Activated CD8-positive, alpha-beta memory T cell treated with anti-CD3 and anti-CD28 coated beads for 4 hours (primary cell): ENCODE measurements at places on chromosomes 4 and X.

GRCh38 chr4:119733431-119733830 lies 104.8 kb upstream of the PDE5A start:
- DNase-seq = no peak

- DNase-seq = no peak
Measured at GRCh38 chrX:43876680-43877079, 5.6 kb downstream of the MAOB start.

- no peak for DNase-seq
Measured at GRCh38 chrX:24594501-24594900, 52.6 kb downstream of the PCYT1B start.

- DNase-seq = no peak
Measured at GRCh38 chr4:3115637-3116270, 41.3 kb downstream of the HTT start.

DNA sequence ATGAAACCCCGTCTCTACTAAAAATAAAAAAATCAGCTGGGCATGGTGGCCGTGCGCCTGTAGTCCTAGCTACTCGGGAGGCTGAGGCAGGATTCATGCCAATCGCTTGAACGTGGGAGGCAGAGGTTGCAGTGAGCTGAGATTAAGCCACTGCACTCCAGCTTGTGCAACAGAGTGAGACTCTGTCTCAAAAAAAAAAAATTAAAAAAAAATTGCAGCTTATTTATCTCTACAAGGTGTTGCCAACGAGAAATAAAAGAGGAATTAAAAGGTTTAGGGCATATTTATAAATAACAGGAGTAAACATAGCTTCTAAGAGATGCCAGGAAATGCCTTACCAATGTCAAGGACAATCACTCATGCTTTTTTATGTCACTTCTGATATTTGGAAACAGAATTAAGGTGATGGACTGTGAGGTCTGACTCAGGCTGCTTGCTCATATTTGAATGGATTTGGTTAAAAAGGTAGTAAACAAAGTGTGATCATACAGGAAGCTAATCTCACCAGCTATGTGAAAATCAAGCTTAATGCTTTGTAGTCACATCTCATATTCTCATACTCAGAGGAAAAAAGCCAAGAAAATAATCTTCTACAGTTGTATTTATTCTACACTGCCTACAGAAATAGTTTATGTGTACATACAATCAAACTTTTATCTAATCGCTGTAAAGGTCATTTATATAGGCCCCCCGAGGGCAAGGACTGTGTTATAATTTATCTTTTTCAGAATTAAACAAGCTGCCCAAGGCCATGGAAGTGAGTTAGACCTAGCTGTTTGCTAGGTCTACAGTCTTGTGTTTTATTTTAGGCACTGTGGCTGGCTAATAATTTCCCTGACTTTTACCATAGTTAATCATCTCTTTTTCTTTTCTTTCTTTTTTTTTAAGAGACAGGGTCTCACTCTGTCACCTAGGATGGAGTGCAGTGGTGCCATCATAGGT lies 61.1 kb upstream of the RBMX start:
- DNase-seq = no peak

GRCh38 chr4:162645381-162645780 lies 481.6 kb upstream of the FSTL5 start:
- DNase-seq = no peak

DNA sequence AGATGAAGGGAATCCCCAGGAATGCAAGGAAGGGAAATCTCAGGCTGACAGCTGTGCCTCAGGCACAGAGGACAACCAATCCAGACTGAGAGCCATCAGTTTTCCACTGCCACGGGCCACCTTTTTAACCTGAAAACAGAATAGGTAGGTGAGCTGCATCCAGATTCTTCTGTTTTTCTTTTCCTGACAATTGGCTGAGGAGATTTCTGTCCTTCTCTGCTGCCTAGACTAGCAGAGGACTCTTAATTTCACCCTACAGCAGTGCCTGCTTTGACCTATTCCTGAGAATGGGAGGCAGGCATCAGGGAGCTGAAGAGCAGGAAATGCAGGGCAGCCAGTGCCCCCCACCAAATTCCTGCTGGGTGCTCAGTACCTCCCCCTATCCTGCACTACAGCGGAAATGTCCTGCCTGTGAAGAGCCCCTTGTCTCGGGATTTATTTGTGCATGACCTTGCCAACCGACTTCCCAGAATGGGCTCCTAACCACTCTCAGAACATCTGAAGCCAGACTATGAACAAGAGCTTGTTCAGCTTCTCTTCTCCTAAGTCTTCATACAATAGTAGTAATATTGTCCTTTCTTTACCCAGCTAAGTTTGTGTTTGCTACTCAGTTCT lies 65.1 kb downstream of the CASK start:
- no peak for DNase-seq

- DNase-seq = no peak
Measured at GRCh38 chrX:14064626-14065432, 35.1 kb upstream of the GEMIN8 start.

GRCh38 chrX:118772051-118772450 lies 44.6 kb downstream of the IL13RA1 start:
- DNase-seq = no peak

DNA sequence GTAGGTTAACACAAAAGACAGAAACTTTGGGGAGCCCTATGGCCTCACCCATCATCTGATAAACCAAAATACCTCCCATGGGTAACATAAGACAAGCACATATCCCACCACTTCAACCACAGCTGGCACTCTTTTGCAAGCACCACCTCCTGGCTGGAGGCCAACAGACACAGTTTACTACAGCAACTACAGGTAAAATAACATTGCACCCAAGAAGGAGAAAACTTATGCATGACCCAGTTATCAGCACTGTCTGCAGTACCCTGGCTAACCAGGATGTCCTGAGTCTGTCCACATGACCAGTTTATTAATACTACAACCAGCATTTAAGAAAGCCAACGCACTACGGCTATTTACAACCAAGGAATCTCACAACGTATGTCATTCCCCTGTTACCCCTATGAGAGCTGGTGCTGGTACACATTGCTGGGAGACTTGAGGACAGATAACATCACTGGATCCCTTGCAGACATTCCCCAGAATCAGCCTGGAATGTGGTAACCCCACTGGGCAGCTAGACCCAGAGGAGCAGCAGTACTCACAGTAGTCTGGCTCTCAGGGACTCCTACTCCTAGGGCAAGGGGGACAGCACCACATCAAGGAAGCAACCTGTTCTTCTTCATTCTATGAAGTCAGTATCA lies 32.0 kb downstream of the ELF2 start:
- no peak for DNase-seq

DNA sequence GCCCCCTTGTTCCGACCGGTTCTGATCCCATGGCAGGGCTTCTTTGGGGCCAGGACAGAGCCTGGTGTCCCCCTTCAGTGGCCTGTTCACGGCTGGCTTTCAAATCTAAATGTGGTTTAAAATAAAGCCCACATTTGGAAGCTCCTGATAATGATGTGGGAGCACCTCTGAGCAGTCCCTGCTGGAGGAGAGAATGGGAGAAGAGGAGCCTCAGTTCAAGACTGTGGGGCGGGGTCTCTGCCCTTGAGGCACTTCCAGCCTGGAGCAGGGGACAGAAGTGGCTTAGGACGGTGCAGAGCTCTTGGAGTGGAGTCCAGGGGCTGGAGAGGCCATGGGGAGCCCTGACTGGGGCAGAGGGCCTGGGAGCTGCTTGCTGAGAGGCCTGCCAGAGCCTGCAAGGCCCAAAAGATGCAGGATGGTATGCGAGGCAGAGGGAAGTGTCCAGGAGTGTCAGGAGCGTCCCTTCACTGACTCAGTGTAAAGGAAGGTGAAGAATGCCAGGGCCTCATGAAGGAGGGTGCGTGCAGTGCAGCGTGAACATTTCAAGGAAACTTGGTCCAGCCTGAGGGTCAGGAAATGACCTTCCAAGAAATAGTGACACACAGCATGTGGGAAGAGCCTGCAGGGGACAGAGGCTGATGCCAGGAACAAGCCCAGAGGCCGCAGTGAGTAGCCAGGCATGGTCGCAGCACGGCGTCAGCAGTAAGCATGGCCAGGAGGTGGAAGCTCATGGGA lies 21.1 kb upstream of the TADA2B start:
- no peak for DNase-seq

DNA sequence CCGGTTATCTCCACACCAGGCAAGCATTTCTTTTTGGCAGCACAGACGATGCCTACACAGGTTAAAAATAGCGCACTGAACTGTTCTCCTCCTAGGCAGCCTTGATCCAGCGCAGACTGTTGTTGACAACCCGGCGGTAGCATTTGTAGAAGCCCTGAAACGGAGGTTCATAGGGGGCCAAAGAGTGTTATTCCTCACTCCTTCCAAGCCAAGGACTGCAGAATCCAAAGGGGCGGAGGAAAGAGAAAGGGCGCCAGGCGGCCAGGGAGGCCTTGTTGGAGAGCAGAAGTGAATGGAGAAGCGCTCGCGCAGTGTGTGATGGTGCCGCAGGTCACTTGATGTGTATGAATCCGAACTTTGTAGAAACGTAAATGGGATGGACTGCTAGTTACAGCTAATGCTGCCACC lies 82.7 kb downstream of the TENM3 start:
- DNase-seq = no peak

DNA sequence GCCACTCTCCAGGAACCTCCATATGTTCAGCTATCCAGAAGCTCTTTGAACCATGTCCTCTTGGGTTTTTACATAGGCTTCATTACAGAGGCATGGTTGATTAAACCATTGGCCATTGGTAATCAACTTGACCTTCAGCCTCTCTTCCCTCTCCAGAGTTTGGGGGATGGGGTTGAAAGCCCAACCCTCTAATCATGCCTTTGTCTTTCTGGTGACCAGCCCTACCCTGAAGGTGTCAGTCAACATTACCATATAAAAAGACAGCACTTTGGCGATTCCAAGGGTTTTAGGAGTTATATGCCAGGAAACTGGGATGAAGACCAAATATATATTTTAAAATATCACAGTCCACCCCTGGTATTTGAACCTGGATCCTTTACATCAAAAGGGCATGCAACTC lies 222.5 kb downstream of the CHIC1 start:
- DNase-seq = no peak

GRCh38 chr4:37188100-37188499 lies 56.4 kb upstream of the NWD2 start:
- no peak for DNase-seq

GRCh38 chr4:25439918-25440477 lies 62.9 kb downstream of the ANAPC4 start:
- DNase-seq = peak; percentile 8

DNA sequence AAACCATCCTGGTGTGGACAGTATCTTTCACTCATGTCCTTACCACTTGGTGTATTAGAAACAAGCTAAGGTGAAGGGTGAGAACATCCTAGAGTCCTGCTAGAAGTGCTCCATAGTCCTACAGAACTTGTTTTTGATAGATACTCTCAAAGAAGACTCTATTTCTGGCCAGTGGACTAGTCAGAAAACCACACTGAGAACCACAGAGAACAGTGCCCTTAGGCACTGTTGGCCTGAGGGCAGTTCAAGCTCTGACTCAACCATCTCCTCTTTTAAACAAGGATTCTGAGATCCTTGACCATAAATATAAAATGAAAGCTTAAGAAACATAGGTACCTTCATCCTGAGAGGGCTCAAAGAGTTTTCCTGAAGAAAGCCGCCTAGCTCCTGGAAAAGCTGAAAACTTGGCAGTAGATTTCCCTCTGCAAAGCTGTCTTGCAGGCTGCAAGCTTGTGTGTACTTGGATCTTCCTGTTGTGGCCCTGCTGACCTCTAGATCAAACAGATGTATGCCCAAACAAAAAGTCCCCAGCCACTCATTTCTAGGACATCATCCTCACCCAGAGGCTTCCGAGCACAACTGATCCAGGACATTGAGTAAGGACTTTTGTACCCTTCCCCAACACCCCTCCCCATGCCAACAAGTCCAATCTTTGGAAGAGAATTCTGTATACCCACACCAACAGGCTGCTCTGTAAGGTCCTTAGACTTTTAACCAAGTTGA lies 111.6 kb upstream of the CXCL13 start:
- no peak for DNase-seq

GRCh38 chr4:6971536-6972374 lies 62.1 kb downstream of the TBC1D14 start:
- no peak for DNase-seq

DNA sequence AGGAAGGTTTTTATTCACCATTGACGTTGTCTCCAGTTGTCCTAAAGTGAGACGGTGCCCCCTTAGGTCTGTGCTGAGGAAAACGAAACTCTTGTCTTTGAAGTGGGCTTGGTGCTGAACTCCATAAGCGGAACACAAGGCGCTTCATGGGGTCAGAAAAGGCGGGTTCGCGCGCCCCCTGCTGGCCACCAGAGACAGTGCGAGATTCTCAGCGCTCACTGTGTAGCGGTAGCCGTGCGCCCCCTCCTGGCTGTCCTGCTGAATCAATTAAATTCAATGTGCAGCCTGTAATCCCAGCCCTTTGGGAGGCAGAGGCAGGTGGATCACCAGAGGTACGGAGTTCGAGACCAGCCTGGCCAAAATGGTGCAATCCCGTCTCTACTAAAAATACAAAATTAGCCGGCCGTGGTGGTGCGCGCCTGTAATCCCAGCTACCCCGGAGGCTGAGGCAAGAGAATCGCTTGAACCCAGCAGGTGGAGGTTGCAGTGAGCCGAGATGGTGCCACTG lies 64.1 kb downstream of the RLIM start:
- peak; percentile 72 for DNase-seq

GRCh38 chr4:95317085-95317793 lies 231.5 kb downstream of the UNC5C start:
- no peak for DNase-seq

DNA sequence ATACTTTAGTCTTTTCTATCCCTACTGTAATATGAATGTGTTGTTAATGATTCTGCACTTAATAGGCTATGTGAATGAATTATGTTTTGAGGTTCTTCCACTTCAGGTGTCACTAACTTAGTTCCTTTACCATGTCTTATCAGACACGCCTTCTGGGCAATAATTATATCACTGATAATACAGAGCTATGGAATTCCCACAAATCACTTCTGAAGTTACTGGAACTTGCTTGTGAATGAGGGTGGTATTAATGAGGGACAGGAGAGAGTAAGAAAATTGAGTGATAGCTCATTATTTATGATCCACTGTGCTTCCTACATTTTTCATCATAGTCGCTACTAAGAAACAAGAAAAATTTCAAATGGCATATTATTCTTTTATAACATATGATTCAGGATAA lies 130.0 kb downstream of the PDLIM5 start:
- no peak for DNase-seq

DNA sequence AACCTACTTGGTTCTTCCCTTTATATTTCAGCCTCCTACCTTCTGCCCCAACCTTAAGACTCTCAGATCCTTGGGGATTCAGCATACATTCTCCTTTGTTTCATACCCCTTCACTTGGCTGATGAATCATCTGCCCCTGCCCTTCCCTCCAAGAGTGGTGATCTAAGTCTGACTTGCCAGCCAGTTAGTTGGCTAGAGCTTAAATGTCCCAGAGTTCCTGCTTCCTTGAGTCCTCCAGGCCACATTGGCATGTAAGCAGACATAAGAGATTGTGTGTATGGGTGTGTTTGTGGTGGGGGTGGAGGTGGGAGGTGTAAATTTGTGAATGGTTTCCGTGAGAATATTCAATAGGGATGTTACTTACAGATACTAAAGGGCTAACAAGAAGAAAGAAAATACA lies 3.7 kb upstream of the TEX13D start:
- DNase-seq = no peak

GRCh38 chr4:96525898-96526297 lies 686.0 kb downstream of the PDHA2 start:
- DNase-seq = no peak
